ENCODE measurements at places on chromosomes 3 and 15.
A peak's percentile ranks its signal among the peaks of the same experiment; 100 is the strongest.

GRCh38 chr15:52717481-52717880 lies 38.3 kb upstream of the ATOSA start:
- no peak overlapping the region for H3K4me3 ChIP-seq
- no peaks in the 10 kb centered on the region for H3K36me3 ChIP-seq
- H3K4me1 ChIP-seq, result peaks cover 5% of the 10 kb centered on the region
- no peak for DNase-seq

- no peaks in the 10 kb centered on the region for H3K4me1 ChIP-seq
- no peak for DNase-seq
- H3K36me3 ChIP-seq, result peaks cover 22% of the 10 kb centered on the region
- no peak overlapping the region for H3K27ac ChIP-seq
These were observed 12.1 kb downstream of the C15orf39 start for GRCh38 chr15:75213768-75214221.

GRCh38 chr3:58884453-58884852 lies 165.4 kb downstream of the CFAP20DC start:
- no peaks in the 10 kb centered on the region for H3K27me3 ChIP-seq
- no peak overlapping the region for H3K27ac ChIP-seq
- DNase-seq, result no peak
- no peaks in the 10 kb centered on the region for H3K4me1 ChIP-seq

GRCh38 chr15:31867536-31868442 lies 162.5 kb upstream of the CHRNA7 start:
- peaks cover 13% of the 10 kb centered on the region for H3K27me3 ChIP-seq
- no peak overlapping the region for H3K27ac ChIP-seq
- peak; percentile 65 for DNase-seq
- peaks cover 12% of the 10 kb centered on the region for H3K4me1 ChIP-seq

DNA sequence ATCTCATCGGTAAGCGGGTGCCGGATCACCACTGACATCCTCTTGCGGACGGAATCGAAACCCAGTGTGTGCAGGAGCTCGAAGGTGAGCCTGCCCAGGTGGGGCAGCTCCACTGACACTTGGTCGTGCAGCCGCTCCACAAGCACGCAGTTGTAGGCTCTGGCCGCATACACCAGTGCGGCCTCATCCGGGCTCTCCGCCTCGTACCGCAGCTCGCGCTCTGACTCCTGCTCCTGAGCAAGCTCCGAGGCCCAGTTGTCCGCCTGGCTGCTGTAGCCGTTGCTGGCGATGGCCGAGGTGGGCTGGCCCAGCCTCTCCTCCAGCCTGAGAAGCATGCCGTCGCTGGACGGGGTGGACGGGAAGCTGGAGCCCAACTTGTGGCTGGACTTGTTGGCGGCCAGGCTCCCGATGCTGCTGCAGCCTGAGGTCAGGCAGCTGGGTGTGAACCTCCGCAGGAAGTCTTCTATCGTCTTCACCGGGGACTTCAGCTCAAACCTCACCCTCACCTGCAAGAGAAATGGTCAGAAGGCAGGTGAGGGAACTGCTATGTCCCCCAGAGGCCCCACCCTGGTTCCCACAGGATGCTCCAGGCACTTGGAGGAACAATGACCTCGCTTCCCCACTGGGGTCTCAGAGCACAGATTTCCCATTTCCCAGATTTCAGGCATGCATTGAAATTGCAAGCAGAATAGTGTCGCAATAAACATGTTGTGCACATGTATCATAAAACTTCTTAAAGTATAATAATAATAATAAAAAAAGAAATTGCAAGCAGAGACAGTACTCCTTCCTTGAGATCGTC lies 149.2 kb downstream of the ATP10A start:
- H3K27me3 ChIP-seq, result no peaks in the 10 kb centered on the region
- no peaks in the 10 kb centered on the region for H3K36me3 ChIP-seq
- no peak for DNase-seq
- no peak overlapping the region for H3K4me3 ChIP-seq
- H3K4me1 ChIP-seq, result no peaks in the 10 kb centered on the region
